MG63 (cell line): ENCODE measurements at places on chromosomes 16 and 17. TPM values are rescaled to one million over a fixed set of nuclear protein-coding genes. Genes with fewer than 3 reads are reported as not detected.

Gene KRT32
- total RNA-seq: 0.72 TPM in 1 of 2 replicates, not detected in the other

Gene TAX1BP3
- 63.4 and 127 TPM in 2 replicates for total RNA-seq

Gene WNT3
- 5.6 and 8.5 TPM in 2 replicates for total RNA-seq

Gene ALOX12B
- total RNA-seq: not detected in 2 replicates

Gene HCRT
- total RNA-seq: not detected in 2 replicates

Gene METTL2A
- total RNA-seq: 25.4 and 46.0 TPM in 2 replicates

Gene TMEM114
- not detected in 2 replicates for total RNA-seq

Gene RDM1
- total RNA-seq: 0.89 and 2.5 TPM in 2 replicates

Gene CHAD
- not detected in 2 replicates for total RNA-seq

Gene REXO5
- 16.2 and 28.8 TPM in 2 replicates for total RNA-seq

DNA sequence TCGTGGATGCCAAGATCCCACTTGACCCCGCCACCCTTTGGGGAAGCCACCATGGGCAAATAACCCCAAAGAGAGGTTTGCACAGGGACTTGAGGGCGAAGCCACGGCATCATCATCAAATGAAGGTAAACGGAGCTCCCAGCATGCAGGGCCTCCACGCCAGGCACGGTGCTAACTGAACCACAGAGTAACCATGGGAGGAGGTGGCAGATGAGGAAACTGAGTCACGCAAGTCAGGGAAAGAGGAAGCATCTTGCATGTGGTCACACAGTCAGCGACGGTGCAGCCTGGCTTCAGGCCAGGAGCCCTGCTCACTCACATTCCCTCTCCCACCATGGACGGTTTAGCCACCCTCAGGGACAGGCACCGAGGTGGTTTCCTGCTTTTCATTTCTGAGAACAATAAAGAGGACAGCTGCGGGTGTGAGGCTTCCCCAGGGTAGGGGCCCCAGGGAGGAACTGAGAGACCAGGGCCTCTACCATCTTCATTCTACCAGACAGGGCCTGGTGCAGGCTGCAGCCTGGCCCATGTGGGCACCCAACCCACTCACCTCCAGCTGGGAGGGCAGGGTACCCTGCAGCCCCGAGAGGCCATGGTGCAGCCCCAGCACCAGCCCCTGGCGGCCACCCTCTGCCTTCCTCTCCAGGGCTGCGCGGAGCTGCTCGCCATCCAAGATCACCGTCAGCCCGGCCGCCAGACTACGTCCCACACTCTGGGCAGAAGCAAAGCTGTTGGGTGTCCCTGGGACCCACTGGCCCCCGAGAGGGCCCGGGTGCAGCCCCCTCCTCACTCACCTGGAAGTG, 78.3 kb downstream of the RMI2 start:
- no peak for DNase-seq

DNA sequence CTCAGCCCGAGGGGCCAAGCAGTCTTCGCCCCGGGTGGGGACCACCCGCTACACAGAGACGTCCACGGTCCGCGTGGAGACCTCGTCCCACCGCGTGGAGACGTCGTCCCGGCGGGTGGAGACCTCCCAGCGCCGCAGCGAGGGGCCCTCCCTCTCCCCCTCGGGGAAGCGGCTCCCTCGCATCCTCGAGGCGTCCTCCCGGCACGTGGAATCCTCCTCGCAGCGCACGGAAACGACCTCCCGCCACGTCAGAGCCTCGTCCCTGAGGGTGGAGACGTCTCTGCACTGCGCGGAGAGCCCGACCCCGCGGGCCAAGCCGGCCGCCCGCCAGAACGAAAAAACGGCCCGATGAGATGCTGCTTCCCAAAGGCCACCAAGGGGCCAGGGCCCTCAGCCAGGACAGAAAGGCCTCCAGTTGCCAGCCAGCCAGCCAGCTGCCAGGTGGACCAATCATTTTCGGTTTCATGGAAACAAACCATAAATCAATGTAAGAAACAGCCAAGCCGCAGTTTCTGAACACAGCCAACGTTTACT, 424 bp downstream of the C17orf100 start:
- DNase-seq: peak; percentile 50

DNA sequence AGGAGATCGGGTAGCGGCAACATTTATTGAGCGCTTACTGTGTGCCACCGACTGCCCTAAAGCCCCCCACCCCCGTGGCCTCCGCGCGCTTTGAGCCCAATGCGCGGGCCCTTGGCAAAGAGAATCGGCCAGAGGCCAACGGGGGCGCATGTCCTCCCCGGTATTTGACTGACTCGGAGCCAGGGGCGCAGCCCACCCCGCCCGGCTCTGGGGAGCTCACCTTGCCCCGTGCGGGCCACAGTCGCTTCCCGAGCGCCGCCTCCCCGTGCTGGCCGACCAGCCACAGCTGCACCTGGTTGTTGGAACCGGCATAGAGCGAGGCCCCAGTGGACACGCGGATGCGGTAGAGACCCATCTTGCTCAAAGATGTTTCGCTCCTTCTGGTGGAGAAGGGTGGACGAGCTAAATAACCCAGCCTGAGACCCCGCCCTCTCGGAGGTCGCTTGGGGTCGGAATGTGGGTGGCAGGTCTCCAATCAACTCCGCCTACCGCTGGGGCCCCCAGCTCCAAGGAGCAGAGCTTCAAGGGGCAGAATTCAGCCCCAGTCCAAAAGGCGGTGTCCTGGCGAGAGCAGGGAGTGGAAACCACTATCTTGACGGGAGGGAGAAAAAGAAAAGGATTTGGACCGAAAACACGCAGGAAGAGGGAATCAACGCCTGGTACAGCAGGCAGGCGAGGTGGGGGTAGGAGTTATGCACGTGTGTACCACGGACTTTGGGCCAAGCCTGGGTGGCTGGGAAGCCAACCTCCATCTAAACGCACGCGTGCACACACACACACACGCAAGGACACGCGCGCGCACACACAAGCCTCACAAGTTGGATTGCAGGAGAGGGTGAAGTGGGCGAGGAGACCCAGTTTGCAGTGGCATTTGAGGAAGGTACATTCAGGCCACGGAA, at the start of gene ALOX15:
Gene ALOX15, minus strand, starts transcription at position 382 of the 899 bp plus-strand sequence. Its CDS starts 27 bp downstream, at position 355.
- DNase-seq: no peak

GRCh38 chr17:39929646-39930407, 2.3 kb downstream of the LRRC3C start:
- peak; percentile 63 for DNase-seq

- DNase-seq: peak; percentile 48
Observed at GRCh38 chr17:10270258-10270657, 71.9 kb upstream of the GAS7 start.

DNA sequence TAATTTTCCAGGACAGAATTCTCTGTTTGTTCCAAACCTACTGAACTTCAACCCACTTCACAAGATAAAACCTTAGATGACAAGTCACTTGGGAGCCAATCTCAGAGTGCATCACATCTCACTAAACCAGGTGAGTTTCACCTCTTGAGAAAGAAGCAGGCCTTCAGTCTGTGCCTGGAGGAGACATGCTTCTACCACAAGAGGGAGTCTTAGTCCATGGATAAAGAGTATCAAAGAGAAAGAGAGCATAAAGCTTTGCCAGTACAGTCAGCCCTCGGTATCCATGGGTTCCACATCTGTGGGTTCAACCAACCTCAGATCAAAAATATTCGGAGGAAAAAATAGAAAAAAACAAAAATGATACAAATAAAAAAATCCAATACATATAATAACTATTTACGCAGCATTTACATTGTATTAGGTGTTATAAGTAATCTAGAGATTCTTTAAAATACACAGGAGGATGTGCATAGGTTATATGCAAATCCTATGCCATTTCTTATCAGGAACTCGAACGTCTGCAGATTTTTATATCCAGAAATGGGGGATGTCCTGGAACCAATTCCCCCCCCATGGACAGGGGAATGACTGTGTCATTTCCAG, 37.7 kb downstream of the DUSP14 start:
- DNase-seq: no peak

- DNase-seq: no peak
Observed at GRCh38 chr16:55386534-55387296, 62.7 kb downstream of the IRX6 start.

- DNase-seq: no peak
Observed at GRCh38 chr17:10574324-10574723, 24.9 kb upstream of the MYH2 start.

DNA sequence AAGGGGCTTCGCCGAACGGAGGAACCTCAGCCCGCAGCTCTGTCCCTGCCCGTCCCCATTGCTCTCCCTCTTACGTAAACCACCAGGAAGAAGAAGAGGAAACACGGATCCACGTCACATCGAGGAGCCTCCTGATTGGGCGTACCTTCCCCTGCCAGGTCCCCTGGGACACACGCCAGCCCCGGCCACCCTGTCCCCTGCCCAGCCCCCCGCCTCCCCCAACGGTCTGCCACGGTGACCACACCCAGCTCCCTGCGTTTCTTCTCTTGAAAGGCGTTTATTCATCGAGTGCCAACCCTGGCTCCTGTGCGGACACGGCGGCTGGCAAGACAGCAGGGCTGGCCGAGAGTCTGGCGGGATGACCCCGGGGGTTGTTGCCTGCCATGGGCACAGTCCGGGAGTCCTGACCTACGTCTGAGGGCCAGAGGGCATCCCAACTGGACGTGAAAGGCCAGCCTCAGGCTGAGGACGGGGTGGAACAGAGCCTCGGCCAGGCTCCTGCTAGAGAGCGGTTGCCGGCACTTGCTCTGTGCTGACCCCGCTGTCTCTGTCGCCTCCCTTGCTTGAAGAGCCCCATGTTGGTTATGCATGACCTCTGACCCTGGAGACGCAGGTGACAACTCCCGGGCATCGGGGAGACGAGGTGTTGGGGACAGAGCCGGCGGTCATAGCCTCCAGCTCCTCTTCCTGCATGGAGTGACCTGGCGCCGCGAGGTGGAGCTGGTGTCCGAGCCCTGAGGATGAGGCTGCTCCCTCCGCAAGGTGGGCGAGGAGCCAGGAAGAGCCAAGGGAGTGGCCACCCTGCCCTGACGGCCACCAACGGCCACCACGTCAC, 40.5 kb upstream of the ACSF3 start:
- peak; percentile 34 for DNase-seq

DNA sequence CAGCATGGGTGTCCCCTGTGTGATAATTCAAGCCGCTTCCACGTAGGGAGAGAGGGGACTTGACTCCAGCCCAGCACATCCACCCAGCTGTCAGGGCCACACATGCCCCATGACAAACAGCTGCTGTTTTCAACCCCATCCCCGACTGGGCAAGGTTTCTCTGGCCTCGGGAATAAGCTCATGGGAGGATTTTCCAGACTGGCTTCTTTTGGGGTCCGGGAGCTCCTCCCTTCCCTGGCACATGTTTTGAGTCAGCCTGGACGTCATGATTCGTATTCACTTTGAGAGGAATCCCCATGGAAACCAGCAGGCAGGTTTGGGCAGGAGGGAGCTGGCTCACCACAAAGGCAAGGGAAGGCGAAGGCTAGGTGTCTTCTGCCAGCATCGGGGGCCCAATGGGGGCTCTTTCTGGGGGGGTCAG, 156.4 kb downstream of the CMIP start:
- DNase-seq: peak; percentile 47

- no peak for DNase-seq
Observed at GRCh38 chr16:12000032-12000431, 23.5 kb downstream of the SNX29 start.

GRCh38 chr17:19753661-19754463, 5.8 kb upstream of the ALDH3A1 start:
- DNase-seq: peak; percentile 70

DNA sequence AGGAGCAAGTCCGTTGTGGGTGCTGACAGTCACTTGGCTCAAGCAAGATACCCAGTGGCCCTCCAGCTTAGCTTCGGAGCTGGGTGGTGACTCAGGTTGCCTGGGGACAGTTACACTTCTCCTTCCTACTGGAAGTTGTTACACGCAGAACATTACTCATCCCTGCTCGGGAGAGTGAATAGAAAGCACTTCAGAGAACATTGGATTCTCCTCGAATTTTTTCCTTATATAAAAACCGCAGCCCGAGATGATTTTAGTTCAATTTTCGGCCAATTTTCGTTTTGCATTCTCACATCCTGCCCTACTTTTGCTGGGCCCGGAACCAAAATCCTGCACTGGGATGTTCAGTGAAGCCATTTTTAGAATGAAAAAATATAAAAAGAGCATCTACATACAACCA, 99.7 kb downstream of the ELAC2 start:
- DNase-seq: peak; percentile 80

- no peak for DNase-seq
Observed at GRCh38 chr17:79769570-79770506, 8.1 kb upstream of the CBX2 start.

- no peak for DNase-seq
Observed at GRCh38 chr17:77729587-77729986, 228.9 kb upstream of the TNRC6C start.

DNA sequence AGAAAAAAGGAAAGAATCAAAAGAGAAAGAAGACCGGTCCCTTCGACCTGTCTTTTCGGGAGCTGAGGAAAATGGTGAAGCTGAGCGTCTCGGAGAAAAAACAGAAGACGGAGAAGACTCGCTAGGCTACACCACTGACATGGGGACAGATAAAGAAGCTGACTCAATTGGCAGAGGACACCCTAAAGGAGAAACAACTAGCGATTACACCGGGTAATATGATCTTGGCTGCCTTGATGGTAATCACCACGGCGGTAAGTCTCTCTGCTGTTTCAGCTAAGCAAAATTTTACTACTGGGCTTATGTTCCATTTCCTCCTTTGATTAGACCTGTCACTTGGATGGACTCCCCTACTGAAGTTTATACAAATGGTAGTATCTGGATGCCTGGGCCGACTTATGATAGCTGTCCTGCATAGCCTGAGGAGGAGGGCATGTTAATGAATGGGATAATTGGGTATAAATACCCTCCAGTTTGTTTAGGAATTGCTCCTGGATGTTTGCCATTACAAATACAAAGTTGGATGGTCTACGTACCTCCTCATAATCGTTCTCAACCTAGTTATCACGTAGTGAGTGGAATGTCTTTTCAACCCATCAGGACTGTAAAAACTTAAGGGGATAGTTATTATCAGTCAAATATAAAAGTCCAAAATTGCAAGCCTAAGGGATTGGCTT, 24.1 kb downstream of the ALOX15B start:
- no peak for DNase-seq

DNA sequence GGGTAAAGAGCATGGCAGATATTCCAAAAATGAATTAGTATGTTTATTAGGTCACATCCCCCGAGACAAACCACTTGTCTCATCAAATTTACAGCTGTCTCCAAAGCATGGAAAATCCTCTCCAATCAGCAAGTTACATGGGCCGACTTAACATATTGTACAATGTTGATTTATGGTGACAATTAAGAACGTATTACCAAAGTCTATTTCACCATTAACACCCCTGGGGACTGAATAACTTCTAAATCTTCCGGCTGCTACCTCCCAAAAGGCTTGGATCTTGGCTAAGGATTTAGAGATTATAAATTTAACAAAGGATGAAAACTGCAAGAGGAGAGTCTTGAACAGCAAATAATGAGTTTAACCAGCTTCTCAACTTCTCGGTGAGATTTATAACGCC, 311.9 kb downstream of the NPIPA8 start:
- no peak for DNase-seq

- no peak for DNase-seq
Observed at GRCh38 chr16:14489460-14489859, 140.6 kb downstream of the PARN start.

DNA sequence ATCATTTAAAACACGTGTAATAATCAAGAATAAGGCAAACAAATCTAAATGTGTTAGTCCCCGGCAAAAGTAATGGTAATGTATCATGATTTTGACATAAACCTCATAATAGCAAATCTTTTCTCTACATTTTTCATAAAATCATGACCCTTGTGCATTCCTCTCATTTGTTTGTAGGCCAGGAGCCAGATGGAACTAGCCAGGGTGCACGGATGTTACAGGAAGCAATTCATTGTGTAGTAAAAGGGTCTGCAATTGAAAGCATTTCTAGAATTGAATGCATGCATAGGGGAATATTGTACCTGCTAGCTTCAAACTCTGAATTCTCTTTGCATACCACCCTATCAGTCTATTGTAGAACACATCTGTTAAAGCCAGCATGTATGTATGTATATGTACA, 66.6 kb downstream of the CNTNAP4 start:
- no peak for DNase-seq

GRCh38 chr17:59963738-59964481, 630 bp downstream of the RNFT1 start:
- DNase-seq: peak; percentile 31
